ENCODE measurements at places on chromosomes 4 and X.

DNA sequence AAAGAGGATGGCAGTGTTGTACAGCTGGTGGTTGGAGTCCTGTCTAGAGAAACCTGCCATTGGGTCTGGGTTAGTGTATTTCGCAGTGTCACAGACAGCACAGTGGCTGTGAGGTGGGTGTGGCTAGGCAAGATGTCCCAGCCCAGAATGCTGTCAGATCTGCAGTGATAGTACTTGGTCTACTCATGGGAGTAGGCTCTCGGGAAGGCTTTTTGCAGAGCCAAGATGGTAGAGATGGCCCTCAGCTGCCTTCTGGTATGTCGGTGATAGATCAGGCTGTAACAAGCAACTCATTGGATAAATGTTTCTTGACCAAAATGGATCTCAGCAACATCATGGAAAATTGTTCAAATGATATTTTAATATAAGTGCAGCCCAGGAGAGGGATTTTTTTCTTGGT, 84.3 kb upstream of the WDR1 start:
- no peak for DNase-seq

GRCh38 chrX:110276778-110277177, 41.1 kb downstream of the AMMECR1 start:
- DNase-seq: no peak

DNA sequence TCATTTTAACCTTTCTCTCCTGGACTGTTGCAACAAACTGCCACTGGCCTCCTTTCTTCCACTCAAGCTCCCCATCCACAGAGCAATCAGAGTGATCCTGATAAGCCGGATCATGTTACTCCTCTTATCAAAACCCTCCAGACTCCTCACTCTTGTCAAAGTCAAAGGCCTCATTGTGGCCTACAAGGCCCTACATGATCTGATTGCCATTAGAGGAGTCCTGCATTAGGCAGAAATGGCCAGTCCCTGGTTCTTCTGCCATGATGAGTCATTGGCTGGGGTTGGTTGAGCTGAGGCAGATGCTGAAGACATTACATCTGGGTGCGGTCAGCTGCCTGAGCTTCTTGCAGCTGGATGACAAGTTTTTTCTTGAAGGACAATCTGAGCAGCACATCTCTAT, 32.7 kb upstream of the CASK start:
- DNase-seq: no peak

DNA sequence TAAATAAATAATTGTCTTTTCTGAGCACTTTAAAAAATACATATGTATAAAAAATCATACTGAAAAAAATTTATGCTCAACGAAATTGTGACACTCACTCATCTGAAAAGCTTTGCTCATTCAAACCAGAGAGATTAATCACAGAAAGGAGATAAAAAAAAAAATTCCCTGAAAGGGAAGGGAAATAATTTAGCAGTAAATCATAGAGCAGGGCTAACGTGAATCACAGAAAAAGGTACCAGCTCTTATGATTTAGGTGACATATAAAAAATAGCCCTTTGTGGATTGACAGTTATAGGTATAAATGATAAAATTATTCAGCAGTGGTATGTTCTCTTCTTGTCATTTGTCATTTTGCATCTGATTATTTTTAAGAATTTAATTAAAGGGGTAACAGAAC, 552.7 kb upstream of the TENM3 start:
- peak; percentile 26 for DNase-seq

DNA sequence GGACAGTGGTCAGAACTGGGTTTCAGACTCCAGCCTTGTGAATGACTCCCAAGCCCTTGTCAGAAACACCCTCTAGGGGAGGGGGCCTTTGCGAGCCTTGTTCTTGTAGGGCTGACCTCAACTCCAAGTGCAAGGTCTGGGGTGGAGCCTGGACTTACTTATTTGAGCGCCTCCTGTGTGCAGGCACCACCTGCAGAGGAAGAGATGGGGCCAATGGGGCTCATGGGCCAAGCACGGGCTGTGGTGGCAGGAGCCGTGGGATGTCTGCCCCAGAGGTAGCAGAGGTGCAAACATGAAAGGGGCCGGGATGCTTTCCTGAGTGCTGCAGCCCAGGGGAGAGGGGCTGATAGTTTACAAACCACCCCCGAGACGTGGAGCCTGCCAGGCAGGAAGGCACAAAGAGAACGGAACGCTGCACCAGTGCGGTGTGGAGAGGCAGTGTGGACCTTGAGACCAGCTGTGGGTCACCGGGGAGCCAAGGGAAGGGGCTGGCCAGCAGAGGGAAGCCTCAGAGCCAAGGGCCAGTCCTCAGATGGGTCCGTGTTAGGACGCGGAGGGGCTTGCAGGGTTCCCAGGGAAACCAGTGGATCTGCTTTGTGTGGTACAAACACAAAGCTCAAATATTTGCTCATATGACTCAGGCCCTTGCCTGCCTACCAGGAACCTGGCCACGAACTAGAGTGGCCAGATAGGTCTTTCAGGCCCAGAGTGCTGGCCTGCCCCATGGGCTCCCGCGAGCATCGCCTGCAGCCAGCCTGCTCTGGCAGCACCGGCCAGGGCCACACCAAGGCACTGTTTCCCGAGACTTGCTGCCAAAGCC, 8.7 kb upstream of the TADA2B start:
- DNase-seq: peak; percentile 59

DNA sequence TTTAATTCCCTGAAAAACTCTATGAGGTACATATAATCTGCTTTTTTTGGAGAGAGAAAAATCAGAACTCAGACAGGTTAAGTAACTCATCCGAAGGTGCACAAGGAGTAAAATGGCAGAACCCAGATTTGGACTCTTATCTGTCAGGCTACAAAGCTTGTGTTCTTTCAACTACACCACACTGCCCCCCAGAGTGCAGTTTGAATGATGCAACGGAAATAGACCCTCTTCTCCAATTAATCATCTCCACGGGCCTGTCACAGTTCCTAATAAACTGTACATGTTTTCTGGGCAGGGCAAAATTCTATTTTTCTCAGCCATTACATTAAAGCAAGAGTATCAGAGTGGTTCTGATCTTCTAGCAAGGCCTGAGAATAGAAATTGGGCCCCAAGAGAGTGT, 35.3 kb upstream of the DCX start:
- peak; percentile 6 for DNase-seq

- DNase-seq: peak; percentile 93
Measured at GRCh38 chr4:126916626-126917140, 716.1 kb upstream of the INTU start.

- DNase-seq: no peak
Measured at GRCh38 chr4:8385106-8385505, 55.4 kb downstream of the ACOX3 start.

GRCh38 chr4:22021106-22021505, 72.5 kb upstream of the KCNIP4 start:
- peak; percentile 3 for DNase-seq

GRCh38 chrX:99939883-99940232, 470.2 kb downstream of the PCDH19 start:
- DNase-seq: no peak

DNA sequence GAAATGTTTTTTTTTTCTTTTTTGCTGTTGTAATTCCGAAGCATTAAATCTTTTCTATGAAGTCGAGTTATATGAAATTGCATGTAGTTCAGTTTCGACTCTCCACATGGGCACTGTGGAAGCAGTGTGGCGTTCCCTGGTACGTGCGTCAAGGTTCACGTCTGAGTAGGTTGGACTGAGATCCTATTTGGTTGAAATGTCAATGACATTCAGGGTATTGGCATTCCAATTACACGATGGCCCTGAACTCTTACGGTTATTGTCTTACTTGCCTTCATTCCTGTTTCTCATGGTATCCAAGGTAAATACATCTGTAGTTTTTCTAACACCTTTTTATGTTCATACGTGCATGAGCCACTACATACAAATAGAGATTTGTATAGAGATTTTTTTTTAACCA, 128.8 kb downstream of the SORBS2 start:
- DNase-seq: no peak

DNA sequence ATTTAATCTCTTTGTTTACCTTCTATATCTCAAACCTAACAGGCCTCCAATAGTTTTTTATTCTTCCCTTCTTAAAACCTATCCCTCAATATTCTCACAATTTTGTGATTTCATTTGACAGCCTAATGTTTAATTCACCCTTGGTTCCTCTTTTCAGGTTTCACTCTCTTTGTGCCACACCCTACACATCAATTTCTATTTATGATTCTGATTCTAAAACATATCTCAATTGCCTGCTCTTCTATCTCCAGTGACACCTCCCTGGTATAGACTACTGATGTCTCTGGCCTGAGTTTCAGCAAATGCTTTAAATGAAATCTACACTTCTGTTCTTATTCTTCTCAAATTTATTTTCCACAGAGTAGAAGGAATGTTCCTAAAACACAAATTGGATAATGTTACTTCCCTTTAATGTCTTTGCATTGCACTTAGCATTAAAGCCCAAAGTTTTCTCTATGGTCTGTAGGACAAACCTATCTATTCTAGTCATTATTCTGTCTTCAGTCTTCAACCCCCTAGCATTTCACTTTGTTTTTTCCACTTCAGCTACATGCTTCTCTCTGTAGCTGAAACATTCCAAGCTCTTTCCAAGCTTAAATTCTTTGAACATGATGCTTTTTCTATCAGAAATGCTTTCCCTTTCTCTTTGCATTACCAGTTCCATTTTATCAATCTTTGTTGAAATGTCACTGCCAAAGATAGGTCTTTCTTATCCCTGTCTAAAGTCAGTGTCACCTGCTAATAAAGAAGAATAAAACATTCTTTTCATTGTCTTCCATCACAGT, 622.0 kb downstream of the CENPC start:
- DNase-seq: no peak
